ENCODE measurements at places on chromosomes 6 and 20.
A peak's percentile ranks its signal among the peaks of the same experiment; 100 is the strongest.

GRCh38 chr6:85462673-85463072 lies 12.8 kb downstream of the NT5E start:
- DNase-seq, result no peak

GRCh38 chr20:39909447-39909846 lies 779.6 kb downstream of the MAFB start:
- peak; percentile 89 for DNase-seq

DNA sequence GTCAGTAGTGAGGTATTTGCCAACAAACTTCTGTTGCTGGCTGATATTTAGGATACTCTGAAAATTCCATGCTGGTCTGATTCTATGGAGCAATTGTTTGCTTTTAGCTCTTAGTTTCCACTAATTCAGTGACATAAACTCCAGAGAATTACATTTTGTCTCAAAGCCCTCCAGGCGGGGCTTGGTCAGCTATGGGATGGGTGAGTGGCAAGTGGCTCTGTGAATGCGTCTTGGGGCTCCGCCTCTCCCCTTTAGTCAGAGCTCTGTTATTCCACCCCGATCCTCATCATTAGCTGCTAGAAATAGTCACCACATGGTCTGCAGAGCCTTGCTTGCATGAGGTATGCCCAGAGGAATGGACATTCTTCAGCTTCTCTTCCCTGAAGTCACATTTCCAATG lies 540.6 kb downstream of the QKI start:
- DNase-seq, result no peak

DNA sequence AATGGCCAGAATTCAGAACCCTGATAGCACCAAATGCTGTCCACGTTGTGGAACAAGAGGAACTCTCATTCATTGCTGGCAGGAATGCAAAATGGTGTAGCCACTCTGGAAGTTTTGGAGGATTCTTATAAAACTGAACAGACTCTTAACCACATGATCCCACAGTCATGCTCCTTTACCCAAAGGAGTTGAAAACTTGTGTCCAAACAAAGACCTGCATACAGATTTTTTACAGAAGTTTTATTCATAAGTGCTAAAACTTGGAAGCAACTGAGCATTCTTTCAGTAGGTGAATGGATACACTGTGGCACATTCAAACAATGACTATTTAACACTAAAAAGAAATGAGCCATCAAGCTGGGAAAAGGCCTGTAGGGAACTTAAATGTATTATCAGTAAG lies 32.5 kb downstream of the PREP start:
- no peak for DNase-seq

GRCh38 chr6:16762268-16762549 lies 949 bp upstream of the ATXN1 start:
- DNase-seq, result no peak

DNA sequence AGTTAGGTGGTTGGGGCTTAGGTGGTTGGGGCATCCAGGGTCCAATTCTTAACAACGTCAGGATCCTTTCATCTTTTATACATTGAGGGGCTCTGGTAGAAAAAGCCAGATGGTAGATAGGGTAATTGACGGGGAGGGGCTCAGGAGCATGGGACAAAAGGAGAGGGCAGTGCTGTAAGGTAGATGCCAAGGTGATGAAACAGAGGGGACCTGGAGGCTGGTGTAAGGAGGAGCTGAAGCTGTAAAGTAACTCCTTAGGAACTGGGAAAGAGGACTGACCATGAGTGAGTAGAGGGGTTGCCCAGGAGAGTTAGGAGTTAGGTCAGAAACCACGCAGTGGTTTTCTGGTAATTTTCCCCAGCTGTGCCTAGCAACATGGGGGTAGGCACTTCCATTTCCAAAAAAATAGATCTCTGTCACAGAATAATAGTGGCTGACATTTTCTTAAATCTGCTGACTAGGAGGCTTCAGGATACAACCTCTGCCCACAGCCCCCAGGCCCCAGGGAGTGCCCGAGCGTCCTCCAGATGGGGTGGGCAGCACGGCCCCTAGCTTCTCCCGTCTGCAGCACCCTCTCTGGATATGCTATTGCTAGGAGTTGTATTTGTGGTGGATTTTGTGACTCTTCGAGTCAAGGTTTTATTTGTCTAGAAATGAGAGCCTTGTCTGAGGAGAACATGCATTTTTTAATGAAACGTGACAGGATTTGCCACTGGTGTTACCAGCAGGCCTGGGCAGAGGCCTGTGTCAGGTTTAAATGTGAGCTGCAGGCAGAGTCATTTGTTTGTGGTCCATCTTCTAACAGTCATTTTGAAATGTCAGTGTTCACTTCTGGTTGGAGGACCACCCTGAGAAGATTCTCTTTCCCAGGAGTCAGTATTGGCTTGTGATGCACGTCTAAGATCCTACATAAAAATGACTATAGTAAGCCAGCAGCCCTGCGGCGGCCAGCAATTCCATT lies 44.6 kb downstream of the TULP4 start:
- DNase-seq, result no peak

DNA sequence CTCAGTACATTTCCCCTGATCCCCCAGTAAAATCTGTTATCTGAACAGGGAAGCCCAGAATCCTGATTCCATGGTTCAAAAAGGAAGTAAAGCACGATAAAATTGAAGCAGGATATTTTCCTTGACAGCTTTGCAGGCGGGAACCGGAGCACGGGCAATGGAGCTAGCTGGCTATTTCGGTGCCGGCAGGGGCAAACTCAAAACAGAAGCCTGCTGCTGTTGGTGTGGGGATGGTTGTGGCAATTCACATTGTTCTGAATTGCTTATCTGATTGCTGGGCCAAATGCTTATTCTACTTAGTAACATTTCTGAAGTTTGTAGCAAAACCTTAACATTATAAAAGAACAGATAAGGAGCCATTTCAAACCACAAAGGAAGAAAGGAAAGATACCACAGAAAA lies 172.4 kb downstream of the MMS22L start:
- no peak for DNase-seq

DNA sequence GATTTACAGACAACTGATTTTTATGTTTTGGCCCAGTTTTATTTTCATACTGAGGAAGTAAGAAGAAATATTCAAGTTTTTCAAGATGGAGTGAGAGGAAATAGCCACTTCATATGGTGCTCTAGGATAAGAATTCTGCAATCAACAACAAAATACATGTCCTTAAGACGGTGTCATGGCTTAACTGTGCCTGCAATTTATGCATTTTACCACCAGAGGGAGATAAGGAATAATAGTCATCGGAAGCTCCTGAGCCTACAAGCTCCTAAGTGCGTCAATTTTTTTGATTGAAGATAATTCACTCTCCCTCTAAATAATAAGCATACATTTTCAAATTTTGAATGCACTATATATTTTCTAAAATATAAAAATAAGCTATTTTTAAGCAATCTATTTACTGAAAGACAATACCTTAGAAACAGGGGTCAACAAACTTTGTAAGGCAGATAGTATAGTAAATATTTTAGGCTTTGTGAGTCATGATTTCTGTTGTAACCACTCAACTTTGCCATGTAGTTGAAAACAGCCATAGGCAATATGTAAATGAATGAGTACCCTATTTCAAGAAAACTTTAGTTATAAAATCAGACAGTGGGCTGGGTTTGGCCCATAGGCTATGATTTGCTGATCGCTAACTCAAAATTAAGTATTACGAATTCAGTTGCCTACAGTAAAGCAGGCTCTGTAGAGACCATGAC lies 230.9 kb upstream of the DTNBP1 start:
- peak; percentile 66 for DNase-seq

DNA sequence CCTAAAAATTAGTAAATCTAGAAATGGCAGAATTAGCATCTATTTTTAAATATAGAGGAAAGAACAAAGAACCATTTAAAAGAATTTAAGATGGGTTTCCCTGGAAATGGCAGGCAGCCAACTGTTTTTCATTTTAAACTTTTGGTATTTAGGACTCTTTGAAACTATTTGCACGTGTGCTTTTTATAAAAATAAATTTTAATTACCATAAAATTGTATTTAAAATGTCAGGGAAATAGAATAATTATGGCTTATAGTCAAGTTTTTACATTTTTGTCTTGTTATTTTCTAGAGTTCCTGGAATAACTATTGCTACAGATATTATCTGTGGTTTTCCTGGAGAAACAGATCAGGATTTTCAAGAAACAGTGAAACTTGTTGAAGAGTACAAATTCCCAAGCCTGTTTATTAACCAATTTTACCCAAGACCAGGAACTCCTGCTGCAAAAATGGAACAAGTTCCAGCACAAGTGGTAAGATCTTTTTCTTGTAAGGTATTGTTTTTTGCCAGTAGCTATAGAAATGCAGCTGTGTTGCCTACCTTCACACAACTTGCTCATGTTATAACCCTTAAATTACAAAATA lies 528.7 kb upstream of the SOX4 start:
- no peak for DNase-seq

GRCh38 chr6:24719125-24719971 lies at the start of gene C6orf62:
Gene C6orf62 (minus strand): TSS chr6:24719154. CDS start chr6:24718668, 486 bp downstream.
- peak; percentile 84 for DNase-seq

DNA sequence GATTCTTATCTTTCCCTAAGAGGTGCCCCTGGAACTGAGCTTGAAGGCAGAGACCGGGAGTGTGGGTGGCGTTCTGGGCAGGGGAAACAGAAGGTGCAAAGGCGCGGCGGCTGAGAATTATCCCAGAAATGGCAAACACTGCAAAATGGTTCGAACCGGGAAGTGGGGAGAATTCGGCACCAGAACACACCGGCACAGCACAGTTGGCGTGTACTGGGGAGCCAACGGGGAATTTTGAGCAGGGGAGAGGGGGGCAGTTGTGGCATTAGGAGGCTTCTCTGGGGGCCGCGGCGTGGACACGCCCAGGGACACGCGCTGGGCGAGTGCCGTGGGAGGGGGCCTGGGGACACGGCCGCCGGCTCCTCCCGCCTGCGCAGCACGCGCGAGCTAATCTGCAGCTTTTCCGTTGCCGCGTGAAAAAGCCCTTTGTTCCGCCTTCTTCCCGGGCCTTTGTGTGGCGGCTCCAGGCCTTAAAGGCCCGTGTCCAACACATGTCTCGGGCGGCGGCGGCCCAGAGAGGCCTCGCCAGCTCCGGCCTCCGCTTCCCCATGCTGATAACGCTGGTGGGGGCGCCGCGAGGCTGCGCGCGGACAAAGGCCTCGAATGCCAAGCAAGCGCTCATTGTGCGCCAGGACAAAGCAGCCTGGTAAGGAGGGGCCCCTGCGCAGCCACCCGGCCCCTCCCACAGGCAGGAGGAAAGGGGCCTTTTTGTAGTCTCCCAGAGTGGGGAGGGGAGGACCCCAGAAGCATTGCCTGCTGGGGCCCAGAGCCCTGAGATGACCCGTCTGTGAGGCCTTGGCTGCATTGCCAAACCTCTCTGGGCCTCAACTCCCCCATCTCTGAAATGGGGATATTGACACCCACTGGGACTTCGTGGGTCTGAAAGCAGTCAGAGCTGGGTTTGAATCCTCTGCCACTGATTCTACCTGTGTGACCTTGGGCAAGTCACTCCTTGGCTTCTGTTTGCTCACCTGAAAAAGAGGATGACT lies 82.8 kb downstream of the CD40 start:
- no peak for DNase-seq

DNA sequence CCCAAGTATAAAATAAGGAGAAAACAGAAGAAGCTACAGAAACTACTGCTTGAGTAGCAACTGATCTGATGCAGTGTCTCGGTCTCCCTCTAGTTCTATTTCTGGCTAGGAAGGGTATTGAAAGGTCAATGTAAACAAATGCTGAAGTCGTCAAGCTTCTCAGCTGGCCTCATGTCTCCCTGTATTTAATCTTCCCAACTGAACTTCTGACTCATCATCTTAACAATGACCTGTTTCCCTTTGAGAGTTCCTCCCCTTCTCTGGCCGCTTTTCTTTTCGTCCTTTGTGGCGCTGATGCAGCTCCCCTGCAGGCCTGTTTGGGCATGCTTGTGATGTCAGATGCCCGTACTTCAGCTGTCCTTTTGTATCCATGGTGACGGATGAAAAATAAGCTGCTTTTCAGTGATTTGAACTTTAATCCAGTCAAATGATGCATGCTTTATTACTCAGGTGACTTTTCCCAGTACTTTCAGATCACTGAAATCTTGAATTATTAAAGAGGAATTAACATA lies 7.8 kb upstream of the LCA5 start:
- DNase-seq, result peak; percentile 88

- no peak for DNase-seq
Observed at GRCh38 chr6:91135406-91136103, 548.7 kb upstream of the MAP3K7 start.

DNA sequence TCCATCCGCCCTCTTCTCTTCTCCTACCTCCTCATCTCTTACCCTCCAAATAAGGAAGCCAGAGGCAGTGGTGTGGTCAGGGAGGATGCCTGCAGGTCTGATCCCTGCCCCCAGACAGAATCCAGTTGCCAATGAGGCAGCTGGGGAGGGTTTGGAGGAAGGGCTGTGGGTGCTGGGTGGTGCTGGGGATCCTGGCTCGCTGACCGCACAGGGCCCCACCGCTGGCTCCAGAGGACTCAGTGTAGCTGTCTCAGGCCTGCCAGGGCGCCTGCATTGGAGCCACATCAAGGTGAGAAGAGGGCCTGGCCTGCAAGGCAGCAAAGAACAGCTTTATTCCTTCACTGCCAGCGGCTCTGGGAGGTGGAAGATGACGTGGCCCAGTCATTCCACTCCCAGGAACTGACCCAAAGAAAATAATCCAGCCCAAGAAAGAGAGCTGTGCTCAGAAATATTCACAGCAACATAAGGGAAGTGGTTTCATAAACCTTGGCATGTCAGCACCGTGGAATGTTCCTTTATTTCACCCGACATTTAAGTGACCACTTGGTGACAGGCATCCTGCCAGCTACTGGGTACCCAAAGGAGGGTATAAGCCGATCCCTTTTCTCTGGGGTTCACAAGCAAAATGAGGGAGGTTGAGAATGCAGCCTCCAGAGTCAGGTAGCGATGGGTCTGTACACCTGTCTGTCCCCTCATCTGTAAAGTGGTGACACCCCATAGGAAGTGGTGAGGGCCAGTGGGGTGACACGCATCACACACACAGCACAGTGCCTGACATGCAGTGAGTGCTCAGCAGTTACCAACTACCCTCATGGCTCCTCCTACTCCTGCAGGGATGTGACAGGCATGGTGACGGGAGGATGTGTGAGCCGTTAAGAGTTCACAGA lies 125.1 kb downstream of the SNX5 start:
- no peak for DNase-seq

DNA sequence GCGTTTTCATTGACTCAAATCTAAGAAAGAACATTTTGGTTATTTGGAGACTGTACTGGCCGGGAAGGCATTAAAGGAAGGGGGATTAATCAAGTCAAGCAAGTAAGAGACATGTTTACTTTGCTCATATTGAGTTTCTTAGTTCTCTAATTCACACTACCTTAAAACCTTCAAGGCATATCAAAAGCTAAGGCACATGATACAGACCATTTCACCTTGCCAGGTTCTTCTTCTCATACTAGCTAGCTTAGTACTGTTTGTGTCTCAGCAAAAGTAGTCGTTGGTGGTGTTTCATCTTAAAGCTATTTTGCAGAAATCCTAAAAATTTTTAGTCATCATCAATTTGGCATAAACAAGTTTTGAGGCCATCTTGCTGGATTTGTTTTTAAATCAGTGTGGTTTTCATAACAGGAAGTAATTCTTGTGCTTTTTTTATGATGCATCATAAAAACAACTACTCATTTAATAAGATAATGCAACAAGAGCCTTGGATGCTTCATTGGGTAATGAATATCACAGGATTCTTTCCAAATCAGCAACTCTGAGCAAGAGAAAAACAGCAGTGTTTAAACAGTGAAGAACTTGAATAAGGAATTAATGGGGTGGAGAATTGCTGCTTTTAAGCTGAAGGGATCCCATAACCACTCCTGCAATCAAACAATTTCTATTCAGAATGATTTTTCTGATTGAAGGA lies 425.3 kb downstream of the EPM2A start:
- no peak for DNase-seq

GRCh38 chr6:143374014-143374413 lies 76.5 kb downstream of the ADAT2 start:
- DNase-seq, result no peak
